ENCODE measurements at places on chromosomes 5 and 9.

- DNase-seq, result no peak
These were observed 47.7 kb downstream of the SLCO6A1 start for GRCh38 chr5:102451082-102451481.

- DNase-seq, result no peak
These were observed 65.6 kb downstream of the ANKRD55 start for GRCh38 chr5:56167519-56167918.

- DNase-seq, result no peak
These were observed 401.6 kb downstream of the TMEM232 start for GRCh38 chr5:110324876-110325275.

- no peak for DNase-seq
These were observed 349.2 kb downstream of the GADD45G start for GRCh38 chr9:89953824-89954615.

GRCh38 chr9:134443174-134444037 is 117.2 kb downstream of the RXRA start:
- DNase-seq, result peak; percentile 90

DNA sequence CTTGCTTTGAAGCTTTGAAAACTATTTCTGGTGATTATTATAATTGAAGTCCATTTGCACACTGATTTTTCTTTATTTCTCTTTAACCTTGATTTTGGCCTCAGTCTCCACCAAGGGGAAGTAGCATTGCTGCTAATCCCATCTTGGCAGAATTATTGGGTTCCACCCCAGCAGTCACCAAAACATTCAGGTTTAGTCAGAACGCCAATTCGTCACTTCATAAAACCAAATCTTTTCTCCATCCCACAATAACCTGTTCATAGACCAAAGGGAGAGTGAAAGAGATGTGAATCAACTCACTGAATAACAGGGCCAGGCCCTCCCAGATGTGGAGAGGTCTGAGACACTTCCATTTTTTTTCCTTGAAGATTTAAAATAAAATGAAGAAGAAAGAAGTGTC is 95.1 kb upstream of the VCAN start:
- DNase-seq, result no peak

DNA sequence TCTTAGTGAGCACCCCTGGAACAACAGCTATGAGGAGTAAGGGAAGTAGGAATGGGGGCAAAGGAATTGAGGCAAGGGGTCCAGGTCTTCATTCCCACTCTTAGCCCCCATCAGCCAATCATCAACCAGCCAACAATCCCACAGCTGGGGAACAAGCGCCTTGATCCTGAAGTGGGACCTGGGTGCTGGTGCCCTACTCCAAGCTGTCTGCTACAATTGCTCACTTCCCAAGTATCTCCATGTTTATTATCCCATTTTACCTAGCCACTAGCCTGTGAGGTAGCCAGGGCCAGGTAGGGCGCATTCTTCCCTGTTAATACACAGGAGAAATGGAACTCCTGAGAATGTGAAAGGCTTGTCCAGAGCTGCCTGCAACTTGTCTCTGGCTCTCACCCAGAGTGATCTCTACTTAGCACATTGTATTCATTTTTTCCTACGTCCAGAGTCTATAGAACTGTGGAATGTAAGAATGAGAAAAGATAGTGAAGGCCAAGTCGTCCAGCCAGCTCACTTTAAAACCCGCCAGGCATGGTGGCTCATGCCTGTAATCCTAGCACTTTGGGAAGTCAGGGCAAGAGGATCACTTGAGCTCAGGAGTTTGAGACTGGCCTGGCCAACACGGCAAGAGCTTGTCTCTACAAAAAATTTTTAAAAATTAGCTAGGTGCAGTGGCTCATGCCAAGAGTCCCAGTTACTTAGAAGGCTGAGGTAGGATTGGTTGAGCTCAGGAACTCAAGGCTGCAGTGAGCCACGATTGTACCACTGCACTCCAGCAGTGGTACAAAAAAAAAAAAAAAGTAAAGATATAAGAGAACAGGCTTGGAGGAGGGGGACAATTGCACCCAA is 6.2 kb upstream of the DNAJC18 start:
- no peak for DNase-seq

DNA sequence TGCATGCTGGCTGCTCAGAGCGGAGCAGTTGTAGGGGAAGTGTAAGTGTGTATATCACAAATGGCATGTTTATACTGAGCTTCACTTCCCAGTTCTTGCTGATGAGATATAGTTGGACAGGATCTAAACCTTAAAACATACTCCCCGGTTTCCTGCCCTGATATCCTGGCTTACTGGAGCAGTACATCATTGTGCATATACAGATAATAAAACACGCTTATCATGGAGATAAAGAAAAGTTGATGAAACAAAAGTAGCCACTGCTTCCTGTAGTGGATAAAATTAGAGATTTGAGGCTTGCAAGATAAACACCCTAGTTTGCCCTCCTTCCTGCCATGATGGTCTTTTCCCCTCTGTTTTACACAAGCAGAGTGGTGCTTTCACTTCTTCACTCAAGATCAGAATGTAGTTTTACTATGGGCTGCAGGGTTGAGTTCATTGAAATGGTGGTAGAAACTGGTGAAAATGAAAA is 15.0 kb downstream of the NPR3 start:
- no peak for DNase-seq

- DNase-seq, result peak; percentile 20
These were observed 117.1 kb upstream of the ZNF462 start for GRCh38 chr9:106745876-106746275.

GRCh38 chr5:141788296-141788970 is 89.8 kb downstream of the PCDH1 start:
- no peak for DNase-seq

- no peak for DNase-seq
These were observed 6.1 kb downstream of the ANXA1 start for GRCh38 chr9:73157811-73158210.

GRCh38 chr5:81226949-81227348 is 6.2 kb upstream of the CKMT2 start:
- no peak for DNase-seq

GRCh38 chr5:98775246-98776065 is 2.0 kb downstream of the RGMB start:
- no peak for DNase-seq

- peak; percentile 74 for DNase-seq
These were observed 71.4 kb downstream of the LRSAM1 start for GRCh38 chr9:127522727-127523126.

GRCh38 chr5:143124593-143124992 is 278.9 kb downstream of the NR3C1 start:
- no peak for DNase-seq
